ENCODE measurements at places on chromosomes 6 and 20.

- no peak for DNase-seq
Observed at GRCh38 chr6:38282911-38283310, 356.8 kb downstream of the BTBD9 start.

DNA sequence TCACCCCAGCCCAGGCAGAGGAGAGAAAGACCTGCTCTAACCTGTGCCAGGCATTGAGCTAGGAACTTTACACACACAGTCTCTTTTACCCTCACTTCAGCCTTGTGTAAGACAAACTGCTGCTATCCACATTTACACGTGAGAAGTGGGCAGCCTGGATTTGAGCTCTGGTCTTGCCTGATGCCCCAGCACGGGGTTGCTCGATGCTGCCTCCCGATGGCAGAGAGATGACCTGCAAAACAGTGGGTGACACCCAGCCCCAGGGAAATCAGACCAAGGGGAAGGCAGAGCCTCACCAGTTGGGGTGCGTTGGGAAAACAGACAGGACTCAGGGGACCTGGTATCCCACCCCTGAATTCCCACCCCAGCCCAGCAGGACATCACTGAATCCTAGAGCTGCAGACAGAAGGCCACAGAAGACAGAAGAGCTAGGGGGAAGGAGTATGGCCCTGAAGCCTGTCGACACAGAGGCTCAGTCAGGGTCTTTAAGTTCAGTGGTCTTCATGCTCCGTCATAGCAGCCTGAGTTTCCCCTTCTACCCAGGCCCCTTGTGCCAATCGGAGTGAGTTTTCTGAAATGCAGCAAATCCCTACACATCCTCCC, 990 bp downstream of the BPI start:
- no peak for DNase-seq

DNA sequence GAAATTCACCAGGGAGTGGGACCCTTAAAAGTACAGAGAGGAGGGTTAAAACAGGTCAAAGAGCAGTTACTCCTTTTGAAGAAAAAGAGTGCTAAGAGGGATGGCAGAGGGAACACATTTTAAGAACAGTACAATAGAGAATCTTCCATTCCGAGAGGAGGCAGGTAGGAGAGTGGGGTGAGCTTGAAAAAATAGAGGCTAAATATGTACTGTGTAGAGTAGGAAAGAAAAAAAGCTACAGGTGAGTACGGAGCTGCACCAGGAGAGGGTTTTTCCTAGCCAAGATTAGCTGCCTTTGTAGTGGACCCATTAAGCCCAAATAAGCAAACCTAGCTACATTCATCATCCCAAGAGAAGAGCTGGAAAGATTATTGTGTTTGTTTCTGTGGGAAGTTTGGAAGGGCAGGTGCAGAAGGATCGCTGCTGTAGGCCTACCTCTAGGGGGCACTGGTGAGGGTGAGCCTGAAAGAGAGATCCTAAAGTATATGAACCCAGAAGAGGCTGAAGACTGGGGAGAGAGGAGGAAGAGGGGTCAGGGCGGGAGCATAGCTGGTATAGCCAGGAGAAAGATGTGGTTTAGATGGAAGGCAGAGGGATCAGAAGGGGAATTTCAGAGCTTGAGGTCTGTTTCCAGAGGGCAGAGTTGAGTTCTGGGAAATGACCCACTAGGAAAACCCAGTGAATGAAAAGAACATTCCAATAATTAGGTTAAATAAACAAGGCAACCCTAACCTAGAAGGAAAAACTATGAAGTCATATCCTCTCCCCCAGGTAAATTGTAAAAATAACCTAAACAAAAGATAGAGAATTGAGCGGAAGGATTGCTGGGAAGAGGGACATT, 50.2 kb upstream of the HINT3 start:
- peak; percentile 35 for DNase-seq

GRCh38 chr6:17269840-17270239, 11.3 kb upstream of the RBM24 start:
- no peak for DNase-seq

- DNase-seq = no peak
Observed at GRCh38 chr6:132214716-132215115, 186.6 kb downstream of the MOXD1 start.

- no peak for DNase-seq
Observed at GRCh38 chr6:162178666-162179065, 548.9 kb downstream of the PRKN start.

- DNase-seq = no peak
Observed at GRCh38 chr6:117919775-117920729, 13.0 kb downstream of the SLC35F1 start.

DNA sequence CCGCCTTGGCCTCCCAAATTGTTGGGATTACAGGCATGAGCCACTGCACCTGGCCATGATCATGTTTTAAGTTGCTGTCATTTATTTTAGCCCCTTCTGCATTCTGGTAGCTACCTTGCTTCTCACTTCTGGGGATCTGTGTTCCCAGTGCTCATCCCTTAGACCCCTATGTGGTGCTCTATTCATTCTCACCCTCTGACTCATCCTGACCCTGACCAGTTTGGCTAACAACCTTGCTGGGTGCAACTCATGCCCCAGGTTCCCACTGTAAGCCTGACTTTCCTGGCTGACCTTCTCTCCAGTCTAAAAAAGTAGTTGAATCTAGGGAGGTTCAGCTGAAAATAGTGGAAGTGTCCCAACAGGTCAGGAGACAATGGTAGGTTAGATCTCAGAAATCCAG, 47.4 kb downstream of the NOX3 start:
- no peak for DNase-seq

DNA sequence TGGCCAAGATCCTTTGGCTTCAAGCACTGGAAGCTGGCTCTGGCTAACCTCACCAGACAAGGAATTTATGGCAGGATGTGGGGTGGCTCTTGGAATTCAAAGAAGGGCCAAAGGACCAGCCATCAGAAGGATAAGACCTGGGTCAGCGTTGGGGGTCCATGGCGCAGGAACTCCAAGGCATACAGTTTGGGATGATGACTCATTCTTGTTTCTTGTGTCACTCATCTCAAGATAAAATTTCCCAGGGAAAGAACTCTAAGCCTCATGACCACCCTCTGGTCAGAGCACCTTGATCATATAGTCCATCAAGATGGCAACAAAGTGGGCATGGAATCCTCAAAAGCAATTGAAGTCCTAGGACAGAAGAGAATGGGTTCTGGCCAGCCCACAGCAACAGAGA, 4.8 kb downstream of the ZBTB9 start:
- DNase-seq = no peak

DNA sequence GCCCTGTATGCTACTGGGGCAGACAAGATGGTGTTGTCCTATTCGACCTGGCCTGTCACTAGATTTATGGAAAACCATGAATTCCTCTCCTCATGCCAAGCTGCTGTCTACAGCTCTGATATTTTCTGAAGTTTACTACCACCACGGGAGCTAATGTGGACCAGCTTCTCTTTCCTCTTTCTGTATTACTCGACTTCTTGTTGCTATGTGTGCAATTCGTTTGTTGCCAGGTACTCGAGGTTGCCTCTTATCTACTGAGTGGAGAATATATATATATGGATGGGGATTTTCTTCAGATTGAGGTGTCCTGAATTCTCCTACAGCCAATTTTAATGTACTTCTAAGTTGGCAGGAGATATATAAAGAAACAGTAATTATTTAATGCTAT, 34.7 kb downstream of the MAN1A1 start:
- DNase-seq = no peak

DNA sequence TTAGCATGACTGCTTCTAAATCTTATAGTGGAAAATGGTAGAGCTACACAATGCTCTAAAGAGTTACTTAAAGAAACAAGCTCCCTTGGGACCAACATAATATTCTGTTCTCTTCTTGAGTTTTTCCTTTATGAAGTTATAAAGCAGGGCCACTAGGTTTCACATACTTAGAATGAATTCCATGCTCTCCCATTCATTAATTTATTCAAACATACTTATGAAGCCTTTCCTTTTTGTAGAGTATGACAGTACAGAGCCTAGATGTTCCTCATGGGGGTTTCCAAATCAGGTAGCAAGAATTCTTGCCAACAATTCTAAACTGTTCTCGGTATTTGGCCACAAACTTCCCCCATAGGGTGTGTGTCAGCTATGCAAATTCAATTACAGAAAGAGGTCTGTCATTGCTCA, 20.6 kb upstream of the FABP7 start:
- no peak for DNase-seq

GRCh38 chr6:87718662-87719433, 16.8 kb upstream of the AKIRIN2 start:
- no peak for DNase-seq

DNA sequence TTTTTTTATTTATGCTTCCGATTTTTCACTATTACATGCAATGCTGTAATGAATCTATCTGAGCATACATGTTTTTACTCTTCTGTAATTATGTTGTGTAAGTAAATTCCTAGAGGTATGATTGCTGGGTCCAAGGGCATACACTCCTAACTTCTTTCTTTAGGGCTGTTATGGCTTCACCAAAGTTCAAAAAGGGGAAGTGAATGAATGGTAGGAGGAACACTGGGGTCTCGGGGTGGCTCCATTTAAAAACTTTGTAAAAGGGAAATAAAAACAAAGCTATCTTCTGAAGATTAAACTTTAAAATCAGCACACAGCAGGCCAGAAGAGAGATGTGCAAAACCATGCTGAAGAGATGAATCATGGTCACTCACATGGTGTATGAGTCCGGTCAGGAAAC, 289.1 kb upstream of the SUPT3H start:
- DNase-seq = no peak

GRCh38 chr6:31844507-31844906, 17.0 kb downstream of the HSPA1B start:
- no peak for DNase-seq

- no peak for DNase-seq
Observed at GRCh38 chr20:34544109-34544796, 14.3 kb upstream of the MAP1LC3A start.

DNA sequence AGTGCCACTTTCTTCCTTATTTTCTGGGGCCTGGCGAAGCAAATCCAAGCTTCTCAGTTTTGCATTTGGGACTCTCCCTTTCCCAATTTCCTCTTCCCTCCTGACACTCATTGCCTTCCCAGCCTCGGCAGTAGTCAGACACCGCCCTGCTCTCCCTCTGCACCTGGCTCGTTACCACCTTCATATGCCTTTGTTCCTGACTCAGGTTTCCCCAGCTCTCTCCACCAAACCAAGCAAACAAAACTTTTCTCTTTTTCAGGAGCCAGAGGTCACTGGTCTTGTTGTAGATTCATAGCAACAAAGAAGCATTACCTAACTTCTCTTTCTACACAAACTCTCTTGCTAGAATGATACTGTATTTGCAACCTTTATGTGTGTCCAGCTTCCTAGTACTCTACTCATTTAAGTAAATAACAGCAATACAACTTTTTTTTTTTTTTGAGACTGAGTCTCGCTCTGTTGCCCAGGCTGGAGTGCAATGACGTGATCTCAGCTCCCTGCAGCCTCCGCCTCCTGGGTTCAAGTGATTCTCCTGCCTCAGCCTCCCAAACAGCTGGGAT, 9.0 kb upstream of the ZC3H12D start:
- no peak for DNase-seq

DNA sequence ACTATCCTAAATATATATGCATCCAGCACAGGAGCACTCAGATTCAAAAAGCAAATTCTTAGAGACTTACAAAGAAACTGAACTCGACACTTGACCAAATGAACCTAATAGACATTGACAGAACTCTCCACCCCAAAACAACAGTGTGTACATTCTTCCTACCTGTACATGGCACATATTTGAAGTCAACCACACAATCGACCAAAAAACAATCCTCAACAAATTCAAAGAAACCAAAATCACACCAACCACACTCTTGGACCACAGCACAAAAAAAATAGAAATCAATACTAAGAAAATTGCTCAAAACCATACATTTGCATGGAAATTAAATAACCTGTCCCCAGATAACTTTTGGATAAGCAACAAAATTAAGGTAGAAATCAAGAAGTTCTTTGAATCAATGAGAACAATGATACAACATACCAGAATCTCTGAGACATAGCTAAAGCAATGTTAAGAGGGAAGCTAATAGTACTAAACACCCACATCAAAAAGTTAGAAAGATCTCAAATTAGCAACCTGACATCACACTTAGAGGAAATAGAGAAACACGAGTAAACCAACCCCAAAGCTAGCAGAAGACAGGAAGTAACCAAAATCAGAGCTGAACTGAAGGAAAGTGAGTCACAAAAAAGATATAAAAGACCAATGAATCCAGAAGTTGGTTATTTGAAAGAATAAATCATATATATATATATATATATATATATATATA, 12.5 kb upstream of the TREM1 start:
- no peak for DNase-seq

DNA sequence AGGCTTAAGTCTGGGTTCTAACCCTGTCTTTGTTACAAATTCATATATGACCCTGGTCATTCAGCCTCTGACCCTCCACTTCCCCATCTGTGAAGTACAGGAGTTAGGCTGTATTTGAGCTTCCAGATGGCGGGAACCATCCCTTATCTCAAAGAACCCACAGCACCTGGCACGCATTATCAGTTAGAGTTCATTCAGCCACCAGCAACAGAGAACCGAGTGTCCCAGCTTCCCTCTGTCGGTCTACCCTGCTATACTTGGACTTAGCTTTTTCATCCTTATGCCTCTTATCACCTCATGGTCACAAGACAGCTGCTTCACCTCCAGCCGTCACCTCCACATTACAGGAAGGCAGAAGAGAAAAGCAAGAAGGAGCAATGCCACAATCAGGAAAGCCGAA, 147.8 kb downstream of the EYA2 start:
- DNase-seq = no peak

- DNase-seq = peak; percentile 40
Observed at GRCh38 chr20:38748861-38749149, 545 bp downstream of the ACTR5 start.

GRCh38 chr6:102026649-102027048, 633.1 kb downstream of the GRIK2 start:
- no peak for DNase-seq

GRCh38 chr6:115602466-115602865, 458.2 kb downstream of the FRK start:
- no peak for DNase-seq

GRCh38 chr20:25253606-25254275, 5.9 kb downstream of the PYGB start:
- DNase-seq = no peak

- no peak for DNase-seq
Observed at GRCh38 chr6:11229655-11230046, 2.8 kb downstream of the NEDD9 start.

DNA sequence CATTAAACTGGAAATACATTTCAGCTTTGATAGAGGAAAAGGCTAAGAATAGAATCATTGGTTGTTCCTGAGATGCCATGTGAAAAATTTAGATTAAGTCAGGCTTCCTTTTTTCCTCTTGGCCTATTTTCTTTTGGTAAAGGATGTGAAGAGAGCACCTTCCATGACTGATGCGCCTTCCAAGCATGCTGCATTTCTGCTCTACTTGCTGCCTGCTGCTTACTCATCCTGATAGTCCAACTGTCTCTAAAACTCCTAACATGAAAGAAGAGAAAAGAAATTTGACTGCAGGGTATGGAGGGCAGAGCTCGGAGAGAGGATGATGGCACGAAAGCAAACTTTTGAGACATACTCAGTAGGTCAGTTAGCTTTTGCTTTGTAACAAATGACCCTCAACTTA, 28.8 kb downstream of the SNAP25 start:
- DNase-seq = no peak

GRCh38 chr6:43454696-43455530, 435 bp downstream of the DLK2 start:
- DNase-seq = peak; percentile 24

GRCh38 chr6:42041481-42042053, 8.8 kb upstream of the TAF8 start:
- DNase-seq = no peak

- no peak for DNase-seq
Observed at GRCh38 chr20:15643713-15644112, 929.5 kb downstream of the KIF16B start.

GRCh38 chr20:59223182-59223601, 59.6 kb downstream of the ZNF831 start:
- no peak for DNase-seq
